ENCODE measurements at places on chromosomes 2 and 18.

DNA sequence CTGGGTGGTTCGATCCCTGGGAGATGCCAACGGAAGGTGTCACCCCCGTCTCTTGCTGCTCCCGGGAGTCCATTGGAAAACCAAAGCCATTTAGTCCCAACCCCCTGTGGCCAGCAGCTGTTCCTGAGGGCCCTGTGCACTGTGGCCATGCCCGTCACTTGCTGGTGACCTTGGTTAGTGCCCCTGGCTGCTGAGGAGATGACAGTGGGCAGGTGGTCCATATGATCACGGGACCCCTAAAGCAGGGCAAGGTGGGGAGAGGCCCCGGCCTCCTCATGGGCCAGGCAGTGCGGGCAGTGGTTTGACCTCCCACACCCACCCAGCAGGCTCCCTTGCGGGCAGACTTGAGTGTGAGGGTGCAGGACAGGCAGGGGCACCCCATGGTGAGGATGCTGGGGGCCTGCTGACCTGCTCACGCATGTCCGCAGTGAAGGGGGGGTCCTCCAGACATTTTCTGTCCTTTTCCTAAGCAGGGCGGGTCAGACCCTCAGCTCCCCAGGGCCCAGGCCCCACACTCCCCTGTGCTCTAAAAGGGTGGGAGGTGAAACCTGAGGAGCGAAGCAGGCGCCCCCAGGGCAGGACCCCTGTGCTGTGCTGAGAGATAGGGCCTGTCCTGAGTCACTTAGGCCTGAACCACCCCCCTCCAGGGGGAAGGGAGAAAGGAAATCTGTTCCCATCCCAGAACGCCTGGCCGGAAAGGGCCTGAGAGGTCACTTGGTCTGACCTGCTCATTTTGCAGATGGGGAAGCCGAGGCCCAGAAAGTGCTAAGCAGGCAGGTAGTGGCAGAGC lies 6.8 kb downstream of the ITM2C start:
- no peak for DNase-seq

DNA sequence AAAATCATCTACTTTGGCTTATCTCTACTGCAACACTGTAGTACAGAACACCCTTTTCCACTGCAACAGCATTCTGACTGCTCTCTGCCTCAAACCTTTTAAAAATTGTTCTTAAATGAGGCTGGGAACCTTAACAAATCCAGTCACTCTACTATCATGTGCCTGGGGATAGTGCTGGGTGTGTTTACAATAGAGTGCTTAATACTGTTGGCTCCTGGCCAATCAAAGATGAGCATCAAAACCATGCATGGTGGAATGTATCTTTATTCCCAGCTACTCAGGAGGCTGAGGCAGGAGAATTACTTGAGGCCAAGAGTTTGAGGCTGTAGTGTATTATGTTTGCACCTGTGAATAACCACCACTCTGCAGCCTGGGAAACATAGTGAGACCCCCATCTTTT lies 7.4 kb downstream of the ANKAR start:
- DNase-seq: no peak

DNA sequence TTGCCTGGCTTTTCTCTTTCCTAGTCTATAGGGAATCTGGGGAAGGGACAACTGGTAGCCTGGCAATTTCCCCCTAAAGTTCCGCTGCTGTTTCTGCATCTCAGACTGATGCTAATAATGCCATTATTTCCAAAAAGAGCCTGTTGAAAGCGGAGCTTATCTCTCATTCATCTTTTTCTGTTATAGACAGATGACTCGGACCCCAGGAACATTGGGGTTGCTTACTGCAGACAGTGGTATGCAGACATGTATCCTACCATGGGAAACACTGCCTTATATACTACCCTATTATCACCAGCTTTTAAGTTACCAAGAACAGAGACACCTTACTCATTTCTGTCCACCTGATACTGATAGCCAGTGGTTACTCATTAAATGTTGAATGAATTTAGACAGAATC lies 15.3 kb downstream of the ETAA1 start:
- DNase-seq: no peak

GRCh38 chr2:27194538-27195354 lies 17.1 kb upstream of the ATRAID start:
- no peak for DNase-seq

DNA sequence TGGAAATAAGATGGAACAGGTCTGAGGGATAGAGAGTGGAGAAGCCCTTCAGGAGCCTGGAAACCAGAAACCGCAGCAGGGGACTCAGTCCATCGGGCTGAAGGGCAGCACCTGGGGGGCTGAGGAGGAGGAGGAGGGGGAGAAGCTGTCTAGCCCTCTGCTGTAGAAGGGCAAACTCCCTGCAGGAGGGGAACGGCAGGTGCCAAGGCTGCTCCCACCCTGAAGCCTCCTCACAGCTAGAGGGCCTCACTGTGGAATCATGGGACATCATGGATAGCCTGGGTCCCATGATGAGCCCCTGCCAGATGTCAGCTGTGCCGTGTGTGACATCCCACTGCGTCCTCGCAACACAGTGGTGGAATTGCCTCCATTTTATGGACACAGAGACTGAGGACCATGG lies 435 bp downstream of the MYO7B start:
- DNase-seq: no peak

GRCh38 chr18:48840491-48840877 lies 110.3 kb downstream of the SMAD7 start:
- no peak for DNase-seq

GRCh38 chr18:8448130-8448529 lies 161.1 kb upstream of the RAB12 start:
- DNase-seq: no peak

- no peak for DNase-seq
Observed at GRCh38 chr18:73774811-73775509, 372.7 kb downstream of the FBXO15 start.

DNA sequence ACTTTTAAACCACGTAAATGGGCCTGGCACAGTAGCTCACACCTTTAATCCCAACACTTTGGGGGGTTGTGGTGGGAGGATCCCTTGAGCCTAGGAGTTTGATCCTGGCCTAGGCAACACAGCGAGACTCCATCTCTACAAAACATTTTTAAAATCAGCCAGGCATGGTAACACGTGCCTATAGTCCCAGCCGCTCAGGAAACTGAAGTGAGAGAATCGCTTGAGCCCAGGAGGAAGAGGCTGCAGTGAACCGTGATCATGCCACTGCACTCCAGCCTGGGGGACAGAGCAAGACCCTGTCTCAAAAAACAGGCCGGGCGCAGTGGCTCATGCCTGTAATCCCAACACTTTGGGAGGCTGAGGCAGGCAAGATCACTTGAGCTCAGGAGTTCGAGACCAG lies 12.2 kb downstream of the ROCK1 start:
- DNase-seq: no peak

- DNase-seq: no peak
Observed at GRCh38 chr2:74532222-74532621, 2.5 kb downstream of the HTRA2 start.

GRCh38 chr2:11161747-11162146 lies 6.5 kb downstream of the SLC66A3 start:
- DNase-seq: no peak

DNA sequence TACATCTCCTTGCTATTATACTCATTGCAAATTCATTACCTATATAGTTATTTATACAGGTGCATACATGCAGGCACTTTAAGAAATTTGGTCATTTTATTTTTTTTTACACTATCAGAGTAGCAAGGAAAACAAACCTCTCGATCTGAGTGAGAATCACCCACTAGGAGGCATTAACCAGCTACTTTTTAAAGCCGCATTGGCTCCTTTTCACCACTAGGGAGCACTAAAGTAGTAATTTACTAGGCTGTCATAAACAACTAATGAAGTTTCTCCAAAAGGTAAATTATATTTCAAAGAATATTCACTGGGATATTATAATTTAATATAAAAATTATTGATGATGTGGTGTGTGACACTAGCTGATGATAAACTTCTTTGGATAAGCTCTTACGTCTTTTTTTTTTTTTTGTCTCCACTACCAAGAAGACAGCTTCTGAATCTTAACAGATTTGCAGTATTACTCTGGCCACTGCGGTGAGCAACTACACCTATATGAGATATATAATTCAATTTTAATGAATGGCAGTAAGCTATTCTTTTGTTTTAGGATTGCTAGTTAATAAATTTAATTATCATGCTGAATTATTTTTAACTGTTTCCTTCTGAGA lies 101.9 kb downstream of the NOL4 start:
- DNase-seq: no peak

- no peak for DNase-seq
Observed at GRCh38 chr18:50734886-50735285, 84.9 kb downstream of the MRO start.

DNA sequence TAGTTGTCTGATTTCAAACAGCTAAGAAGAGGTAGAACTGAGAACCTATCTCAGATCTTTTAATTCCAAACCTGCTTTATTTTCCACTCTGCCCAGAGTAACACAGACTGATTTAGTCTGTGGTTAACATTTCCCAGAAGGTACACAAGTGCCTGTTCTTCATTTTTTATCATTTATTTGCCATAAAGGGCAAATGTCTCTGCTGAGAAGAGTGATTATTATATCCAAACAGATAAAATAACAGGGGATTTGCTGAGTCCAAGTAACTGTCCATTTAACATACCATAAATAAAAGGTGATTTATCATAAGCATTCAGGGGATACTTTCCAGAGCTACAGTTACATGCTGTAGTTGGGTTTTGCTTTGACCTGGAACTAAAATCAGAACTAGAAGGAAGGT lies 617.7 kb downstream of the MBD2 start:
- no peak for DNase-seq

DNA sequence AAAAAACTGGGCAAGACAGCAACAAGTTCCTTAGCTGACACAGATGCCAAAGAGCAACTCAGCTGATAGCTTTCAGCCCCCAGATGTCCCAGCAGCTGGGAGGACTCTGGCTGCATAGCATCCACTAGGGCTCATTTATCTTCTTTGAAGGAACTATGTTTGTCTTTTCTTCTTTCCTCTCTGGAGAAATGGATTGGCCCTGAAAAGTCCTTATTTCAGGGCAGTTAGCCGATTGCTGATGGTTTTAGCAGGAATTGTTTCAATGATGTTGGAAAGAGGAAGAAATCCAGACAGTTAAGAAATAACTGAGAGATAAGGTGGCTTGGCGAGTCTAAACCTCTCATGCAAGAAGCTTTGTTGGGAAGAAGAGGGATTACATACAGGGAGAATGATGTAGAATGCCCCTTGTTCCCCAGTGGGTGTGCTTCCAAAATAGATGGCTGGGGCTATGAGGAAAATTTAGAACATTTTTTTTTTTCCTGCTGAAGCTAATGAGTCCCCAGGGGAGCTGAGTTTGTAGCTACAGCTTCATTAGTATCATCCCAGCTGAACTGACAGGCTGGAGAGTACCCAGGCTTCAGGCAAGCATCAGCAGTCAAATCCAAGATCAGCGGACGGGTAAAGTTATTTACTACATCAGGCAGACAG lies 33.6 kb upstream of the SERPINE2 start:
- no peak for DNase-seq

GRCh38 chr2:39642051-39642718 lies 23.5 kb upstream of the TMEM178A start:
- DNase-seq: no peak

- peak; percentile 5 for DNase-seq
Observed at GRCh38 chr18:50218432-50219197, 23.7 kb upstream of the MYO5B start.

GRCh38 chr2:79630060-79630459 lies 117.2 kb downstream of the CTNNA2 start:
- no peak for DNase-seq

DNA sequence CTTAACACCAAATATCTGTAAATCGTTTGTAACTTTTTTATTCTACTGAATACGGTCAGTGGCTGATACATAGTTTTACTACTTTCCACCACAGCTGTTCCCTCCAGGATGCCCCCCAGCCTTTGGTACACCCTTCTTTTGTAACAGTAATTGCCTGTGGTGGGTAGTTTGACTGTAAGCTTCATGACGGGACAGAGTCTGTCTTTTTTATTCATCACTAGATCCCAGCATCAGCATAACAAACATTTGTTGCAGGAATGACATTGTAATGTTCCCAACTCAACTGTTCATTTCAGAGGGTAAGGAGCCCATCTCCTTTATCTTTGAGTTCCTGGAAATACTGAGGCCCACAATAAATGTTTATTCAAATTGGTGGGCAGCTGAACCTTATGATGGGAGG lies 67.5 kb downstream of the MBOAT2 start:
- no peak for DNase-seq

DNA sequence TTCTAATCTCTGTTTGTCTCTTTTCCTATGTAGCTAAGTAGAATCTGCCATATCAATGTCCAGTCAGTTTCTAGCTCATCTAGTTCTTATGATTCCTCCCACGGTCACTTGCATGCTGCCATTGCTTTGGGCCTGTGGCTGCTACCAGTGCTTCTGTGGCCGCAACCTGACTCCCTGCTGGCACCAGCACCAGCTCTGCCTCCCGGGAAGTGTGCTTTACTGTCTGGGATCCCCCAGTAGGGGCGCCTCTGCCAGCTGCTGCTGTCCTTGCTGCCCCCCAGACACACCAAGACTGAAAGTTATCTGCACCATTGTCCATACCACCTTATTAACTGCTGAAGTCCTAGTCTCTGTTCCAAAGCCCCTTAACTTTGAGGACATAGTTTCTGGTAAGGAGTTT lies 56.3 kb downstream of the RAPGEF4 start:
- no peak for DNase-seq
